Activated naive CD8-positive, alpha-beta T cell treated with anti-CD3 and anti-CD28 coated beads for 36 hours (primary cell): ENCODE measurements at places on chromosomes 11 and 22. TPM values are rescaled to one million over a fixed set of nuclear protein-coding genes. Genes with fewer than 3 reads are reported as not detected.

DNA sequence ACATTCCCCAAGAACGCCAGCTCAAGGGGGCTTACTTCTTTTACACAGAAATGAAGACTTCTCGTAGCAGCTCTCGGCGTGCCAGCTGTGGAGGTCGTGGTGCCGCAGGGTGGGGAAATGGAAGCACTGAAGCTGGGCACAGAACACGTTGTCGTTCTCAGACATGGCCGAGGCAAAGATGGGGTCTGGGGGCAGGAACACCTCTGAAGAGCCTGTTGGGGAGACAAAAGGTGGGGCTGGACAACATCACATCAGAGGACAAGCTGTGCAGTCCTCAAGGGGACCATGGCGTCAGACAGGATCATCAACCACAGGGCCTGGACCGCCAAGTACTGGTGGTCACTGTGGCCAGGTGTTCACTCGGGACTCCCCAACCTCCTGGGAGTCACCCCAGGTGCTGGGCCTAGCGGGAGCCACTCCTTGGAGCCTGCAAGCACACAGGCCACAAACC is 65.2 kb downstream of the DGCR2 start:
- DNase-seq = no peak

GRCh38 chr11:77062924-77063323 is 3.8 kb upstream of the CAPN5 start:
- no peak for DNase-seq

DNA sequence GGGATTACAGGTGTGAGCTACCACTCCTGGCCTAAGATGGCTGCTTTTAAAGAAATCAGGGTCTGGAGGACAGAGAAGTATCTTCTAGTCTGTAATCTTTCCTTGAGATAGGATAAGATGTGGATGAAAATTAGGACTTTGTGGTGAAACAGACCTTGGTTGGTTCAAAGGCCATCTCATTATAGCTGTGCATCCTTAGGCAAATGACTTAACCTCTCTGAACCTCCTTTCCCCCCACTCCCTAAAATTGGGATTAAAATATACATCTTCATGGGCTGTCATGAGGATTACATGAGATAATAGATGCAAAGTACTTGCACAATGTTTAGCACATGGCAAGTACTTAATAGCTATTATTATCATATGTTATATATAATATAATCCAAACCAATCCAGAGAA is 10.8 kb upstream of the E2F8 start:
- no peak for DNase-seq

GRCh38 chr11:132187814-132188213 is 817.4 kb downstream of the NTM start:
- DNase-seq = no peak

GRCh38 chr22:45833613-45834012 is 143.3 kb downstream of the WNT7B start:
- DNase-seq = no peak

DNA sequence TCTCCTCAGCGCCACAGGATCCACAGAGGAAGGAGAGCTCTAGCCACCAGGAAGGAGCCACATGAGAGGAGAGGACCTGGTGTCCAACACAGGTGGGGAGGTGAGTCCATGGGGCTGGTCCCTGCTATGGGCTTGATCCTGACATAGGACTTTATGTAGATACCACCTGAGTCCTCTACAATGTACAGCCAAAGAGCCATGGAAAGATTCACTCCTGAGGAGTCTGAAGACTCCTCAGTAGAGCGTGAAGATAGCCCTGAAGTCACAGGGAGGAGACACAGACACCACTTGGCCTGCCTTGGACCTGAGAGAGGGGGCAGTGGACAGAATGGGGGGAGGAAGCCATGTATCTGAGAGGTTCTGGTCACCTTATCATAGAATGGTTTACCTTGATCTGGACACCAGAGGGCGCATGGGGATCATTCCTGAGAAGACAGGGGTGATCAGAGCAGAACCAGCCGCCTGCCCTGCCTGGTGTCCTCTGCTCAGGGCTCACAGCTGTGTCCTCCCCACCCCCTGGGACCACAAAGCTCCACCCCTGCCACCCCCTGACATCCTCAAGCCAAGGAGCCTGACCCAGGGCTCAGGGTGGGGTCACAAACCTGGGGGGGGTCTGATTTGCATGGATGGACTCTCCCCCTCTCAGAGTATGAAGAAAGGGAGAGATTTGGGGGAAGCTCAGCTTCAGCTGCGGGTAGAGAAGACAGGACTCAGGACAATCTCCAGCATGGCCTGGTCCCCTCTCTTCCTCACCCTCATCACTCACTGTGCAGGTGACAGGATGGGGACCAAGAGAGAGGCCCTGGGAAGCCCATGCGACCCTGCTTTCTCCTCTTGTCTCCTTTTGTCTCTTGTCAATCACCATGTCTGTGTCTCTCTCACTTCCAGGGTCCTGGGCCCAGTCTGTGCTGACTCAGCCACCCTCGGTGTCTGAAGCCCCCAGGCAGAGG is 77.0 kb downstream of the ZNF280B start:
- peak; percentile 55 for DNase-seq

DNA sequence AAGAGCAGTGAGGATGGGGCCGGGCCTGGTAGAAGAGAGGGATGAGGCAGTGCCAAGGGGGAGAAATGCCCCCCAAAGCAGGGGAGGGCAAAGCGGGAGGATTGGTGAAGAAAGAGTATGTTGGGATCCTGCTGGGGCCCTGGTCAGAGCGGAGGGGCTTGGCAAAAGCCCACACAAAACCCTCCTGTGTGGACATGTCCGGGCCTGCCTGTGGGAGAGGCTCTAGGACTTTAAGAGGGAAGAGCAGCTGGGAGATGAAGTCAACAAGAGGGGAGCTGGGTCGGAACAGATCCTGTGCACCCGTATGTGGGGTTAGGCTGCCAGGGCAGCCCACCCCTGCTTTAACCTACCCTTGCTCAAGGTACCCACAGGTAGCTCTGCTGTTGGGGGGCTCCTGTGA is 25.8 kb downstream of the ART5 start:
- no peak for DNase-seq

DNA sequence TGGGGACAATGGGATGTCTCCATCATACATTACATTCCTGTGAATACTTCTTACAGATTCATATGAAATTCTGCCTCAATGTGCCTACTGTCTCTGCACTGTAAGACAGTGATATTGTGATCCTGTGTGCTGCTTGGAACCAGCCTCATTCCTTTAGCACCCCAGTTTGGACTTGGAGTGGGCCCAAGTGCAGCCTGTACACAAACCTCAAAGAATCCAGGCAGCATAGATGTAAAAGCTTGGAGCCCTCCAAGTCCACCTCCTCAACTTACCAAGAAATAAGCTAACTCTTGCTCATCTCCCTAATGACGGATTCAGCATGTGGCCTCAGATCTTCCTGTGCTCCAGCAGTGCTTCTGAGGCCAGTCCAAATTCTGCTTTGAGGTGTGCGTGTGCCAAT is 24.4 kb downstream of the GRAP2 start:
- DNase-seq = no peak

DNA sequence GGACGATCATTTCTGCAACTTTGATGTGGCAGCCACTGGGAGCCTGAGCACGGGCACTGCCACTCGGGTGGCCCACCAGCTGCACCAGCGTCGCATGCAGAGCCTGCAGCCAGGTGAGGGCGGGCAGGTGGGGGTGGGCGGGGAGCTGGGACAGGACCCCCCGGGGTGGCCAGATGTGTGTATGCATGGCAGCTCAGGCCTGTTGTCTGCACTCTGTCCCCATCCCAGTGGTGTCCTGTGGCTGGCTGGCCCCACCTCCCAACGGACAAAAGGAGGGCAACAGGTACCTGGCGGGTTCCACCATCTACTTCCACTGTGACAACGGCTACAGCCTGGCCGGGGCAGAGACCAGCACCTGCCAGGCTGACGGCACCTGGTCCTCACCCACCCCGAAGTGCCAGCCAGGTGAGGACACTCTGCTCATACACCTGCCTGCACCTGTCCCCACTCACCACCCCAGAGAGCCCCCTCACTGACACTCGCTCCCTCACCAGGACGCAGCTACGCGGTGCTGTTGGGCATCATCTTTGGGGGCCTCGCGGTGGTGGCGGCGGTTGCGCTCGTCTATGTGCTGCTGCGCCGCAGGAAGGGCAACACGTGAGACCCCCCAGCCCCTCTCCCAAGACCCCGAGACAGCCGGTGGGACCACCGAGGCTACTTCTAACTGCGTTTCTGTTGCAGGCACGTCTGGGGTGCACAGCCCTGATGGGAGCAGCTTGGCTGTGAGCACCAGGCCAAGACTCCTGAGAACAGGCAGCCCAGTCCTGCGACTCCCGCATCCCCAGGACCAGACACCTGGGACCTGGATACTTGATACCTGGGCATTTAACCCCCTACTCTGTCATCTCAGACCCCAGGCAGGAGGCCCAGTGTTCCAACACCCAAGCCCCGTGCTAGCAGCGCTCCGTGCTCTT is 6.7 kb downstream of the SUSD2 start:
- no peak for DNase-seq

Gene CDHR5
- total RNA-seq = not detected

Gene CREB3L1
- not detected for total RNA-seq

Gene RIC3
- 9.4 TPM for total RNA-seq
